CD8-positive, alpha-beta T cell (primary cell): ENCODE measurements at places on chromosomes 4 and X.

DNA sequence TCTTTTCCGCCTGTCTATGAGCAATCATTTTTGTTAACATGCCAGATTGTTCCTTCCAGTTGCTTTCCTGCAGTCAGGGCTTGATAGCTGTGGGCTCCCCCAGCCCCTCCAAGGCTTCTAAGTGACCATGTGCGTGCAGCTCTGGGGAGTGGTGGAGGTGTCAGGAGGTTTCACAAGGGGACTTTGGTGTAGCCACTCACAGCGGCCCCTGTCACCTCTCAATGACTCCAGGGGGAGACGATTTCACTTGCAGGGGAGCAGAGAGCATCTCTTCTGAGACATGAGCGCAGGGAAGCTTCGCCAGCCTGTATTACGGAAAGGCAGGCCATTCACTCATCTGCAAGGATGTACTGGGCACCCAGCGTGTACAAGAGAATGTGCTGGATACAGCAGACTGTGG, 3.1 kb upstream of the GPR78 start:
- no peak for DNase-seq

DNA sequence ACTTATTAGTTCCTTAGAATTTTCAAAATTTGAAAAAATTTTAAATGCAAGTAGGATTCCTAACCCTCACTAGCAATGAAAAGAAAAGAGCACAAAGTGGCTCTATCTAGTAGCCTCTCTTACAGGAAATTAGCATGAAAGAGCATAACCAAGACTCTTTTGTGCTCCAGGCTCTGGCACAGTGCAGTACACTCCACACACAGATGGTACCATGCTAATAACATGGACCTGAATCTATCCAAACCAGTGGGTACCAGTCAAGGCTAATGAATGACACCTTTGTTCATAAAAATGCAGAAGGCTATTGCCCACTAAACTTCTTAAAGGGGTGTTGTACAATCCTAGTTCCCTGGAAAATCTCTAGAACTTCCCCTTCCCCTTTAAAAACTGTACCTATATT, 119.0 kb downstream of the MANBA start:
- DNase-seq, result no peak

- no peak for DNase-seq
These were observed 22.3 kb downstream of the QRFPR start for GRCh38 chr4:121358473-121358872.

DNA sequence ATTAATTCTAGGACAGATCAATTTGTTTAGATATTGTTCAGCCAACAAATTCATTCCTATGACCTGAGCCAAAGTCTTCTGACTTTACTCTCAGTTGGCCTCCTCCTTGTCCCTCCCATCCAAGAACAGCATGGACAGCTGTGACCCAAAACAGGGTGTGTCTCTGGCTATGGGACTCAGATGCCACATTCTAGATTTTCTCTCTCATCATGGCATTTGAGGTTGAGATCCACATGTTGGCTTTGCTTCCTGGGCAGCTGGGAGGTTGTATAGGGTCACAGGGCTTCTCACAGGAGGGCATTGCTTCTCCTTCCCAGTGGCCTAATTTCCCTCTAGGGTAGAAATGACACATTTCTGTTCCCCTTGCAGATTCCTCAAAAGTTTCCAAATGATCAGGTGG, 22.6 kb upstream of the EGF start:
- no peak for DNase-seq

DNA sequence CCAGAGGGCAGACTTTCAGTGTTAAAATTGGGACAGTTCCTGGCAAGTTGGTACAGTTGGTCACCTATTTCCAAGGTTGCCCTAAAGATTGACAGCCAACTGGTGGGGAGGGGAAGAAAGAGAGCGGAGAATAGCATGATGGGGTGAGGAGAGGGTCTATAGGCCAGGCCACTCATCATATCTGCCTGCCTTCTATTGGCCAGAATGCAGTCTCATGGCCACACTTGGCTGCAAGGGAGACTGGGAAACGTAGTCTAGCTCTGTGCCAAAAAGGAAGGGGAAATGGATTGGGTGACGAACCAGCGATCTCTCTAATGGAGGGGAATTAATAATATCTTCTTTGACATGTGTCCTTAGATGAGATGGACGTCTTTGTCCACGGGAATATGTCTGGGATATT, 197.4 kb upstream of the ATP6AP2 start:
- no peak for DNase-seq

DNA sequence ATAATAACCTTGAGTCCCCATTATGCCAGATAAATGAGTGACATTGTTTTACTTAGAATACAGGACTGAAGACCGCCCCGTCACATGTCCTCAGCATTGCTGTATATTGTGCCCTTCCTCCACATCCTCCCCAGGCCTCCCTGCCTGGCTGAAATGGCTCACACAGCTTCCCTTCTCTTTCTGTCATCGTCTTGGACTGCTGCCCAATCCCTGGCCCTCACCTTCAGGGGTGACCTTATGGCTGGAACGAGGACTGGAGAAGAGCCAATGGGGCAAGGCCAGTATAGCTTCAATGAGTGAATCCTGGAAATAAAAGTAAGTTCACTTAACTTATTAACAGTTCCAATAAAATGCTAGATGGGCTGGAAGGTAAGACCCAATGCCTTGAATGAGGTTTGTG, 2.7 kb downstream of the KCNE5 start:
- DNase-seq, result no peak

DNA sequence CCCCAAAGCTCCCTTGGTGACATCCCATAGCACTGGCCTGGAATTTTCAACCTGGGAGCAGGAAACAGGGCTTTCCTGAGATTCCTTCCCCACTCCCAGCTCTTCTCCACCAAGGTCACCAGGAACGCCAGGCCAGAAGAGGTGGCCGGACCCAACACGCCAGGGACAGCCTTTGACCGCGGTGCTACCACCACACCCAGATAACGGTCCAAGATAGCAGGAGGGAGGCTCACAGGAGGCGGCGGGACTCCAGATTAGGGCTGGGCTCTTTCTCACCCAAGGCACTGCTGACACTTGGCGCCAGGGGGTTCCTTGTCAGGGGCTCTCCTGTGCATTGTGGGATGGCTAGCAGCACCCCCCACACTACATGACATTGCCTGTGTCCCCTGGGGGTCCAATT, 22.9 kb downstream of the ZFYVE28 start:
- no peak for DNase-seq

DNA sequence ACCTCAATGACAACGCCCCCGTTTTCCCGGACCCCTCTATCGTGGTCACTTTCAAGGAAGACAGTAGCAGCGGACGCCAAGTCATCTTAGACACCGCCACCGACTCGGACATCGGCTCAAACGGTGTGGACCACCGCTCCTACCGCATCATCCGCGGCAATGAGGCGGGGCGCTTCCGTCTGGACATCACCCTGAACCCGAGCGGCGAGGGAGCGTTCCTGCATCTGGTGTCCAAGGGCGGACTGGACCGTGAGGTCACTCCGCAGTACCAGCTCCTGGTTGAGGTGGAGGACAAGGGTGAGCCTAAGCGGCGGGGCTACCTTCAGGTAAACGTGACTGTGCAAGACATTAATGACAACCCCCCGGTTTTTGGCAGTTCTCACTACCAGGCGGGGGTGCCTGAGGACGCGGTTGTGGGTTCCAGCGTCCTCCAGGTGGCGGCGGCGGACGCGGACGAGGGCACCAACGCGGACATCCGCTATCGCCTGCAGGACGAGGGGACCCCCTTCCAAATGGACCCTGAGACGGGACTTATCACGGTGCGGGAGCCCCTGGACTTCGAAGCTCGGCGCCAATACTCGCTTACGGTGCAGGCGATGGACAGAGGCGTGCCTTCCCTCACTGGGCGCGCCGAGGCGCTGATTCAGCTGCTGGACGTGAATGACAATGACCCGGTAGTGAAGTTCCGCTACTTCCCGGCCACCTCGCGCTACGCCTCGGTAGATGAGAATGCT, 2.2 kb downstream of the FAT4 start:
- no peak for DNase-seq

GRCh38 chrX:119763836-119764387, 5.5 kb downstream of the SOWAHD start:
- no peak for DNase-seq

GRCh38 chrX:320126-320783, 1.7 kb upstream of the GTPBP6 start:
- no peak for DNase-seq

GRCh38 chr4:73707918-73708577, 32.3 kb upstream of the CXCL8 start:
- DNase-seq, result no peak

DNA sequence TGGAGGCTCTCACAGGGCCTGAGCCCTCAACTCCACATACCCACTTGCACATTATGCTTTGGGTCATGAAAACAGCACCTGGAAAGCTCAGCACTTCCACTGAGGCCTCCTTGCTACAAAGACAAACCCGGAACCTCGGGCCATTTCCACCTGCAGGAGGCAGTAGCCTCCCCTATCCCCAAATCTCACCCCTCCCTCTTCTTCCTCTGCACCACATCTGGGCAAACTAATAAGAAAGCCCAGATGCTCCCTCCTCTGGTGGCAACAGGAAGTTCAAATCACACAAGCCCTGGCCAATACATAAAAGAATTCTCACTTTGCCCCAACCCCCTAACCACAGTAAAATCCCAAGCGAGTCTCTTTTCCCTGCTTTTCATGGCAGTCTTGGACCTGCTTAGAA, 136.4 kb downstream of the MAPK10 start:
- DNase-seq, result no peak

DNA sequence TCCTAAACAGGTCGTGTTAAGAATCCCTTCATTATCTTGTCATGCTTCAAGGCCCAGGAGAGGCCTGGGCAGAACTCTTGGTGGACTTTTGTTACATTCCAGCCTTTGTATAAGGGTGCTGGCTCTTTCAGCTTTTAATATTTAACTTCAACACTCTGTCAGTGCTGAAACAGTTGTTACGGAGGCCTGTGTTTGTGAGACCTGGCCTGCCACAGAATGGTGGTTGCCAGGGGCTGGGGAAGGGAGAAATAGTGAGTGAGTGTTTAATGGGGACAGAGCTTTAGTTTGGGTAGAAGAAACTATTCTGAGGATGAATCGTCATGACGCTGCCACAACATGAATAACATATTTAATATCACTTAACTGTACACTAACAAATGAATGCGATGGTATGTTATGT, 1027.6 kb upstream of the PRKX start:
- no peak for DNase-seq

GRCh38 chrX:137667776-137668175, 101.8 kb downstream of the ZIC3 start:
- DNase-seq, result no peak

- no peak for DNase-seq
These were observed 107.0 kb upstream of the TLL1 start for GRCh38 chr4:165766018-165766417.

DNA sequence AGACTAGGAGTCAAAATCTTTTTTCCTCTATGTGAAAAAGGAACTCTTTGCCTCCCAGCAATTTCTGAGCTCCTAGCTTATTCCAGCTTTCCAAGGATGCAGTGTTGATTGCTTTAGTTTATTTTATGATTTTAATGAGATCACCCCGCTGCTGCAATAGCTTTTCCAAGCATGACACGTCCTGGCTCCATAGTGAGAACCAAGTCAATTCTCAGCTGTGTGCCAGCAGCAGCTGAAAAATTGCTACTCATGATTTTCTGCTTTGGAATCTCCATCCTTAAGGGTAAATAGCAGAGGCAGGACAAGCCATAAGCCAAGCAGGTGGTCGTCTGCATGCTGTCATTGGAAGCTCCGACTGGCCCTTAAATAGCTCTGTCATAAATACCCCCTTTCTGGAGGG, 64.5 kb downstream of the FTHL17 start:
- DNase-seq, result no peak

- DNase-seq, result no peak
These were observed 13.5 kb upstream of the ASMTL start for GRCh38 chrX:1466232-1466661.

DNA sequence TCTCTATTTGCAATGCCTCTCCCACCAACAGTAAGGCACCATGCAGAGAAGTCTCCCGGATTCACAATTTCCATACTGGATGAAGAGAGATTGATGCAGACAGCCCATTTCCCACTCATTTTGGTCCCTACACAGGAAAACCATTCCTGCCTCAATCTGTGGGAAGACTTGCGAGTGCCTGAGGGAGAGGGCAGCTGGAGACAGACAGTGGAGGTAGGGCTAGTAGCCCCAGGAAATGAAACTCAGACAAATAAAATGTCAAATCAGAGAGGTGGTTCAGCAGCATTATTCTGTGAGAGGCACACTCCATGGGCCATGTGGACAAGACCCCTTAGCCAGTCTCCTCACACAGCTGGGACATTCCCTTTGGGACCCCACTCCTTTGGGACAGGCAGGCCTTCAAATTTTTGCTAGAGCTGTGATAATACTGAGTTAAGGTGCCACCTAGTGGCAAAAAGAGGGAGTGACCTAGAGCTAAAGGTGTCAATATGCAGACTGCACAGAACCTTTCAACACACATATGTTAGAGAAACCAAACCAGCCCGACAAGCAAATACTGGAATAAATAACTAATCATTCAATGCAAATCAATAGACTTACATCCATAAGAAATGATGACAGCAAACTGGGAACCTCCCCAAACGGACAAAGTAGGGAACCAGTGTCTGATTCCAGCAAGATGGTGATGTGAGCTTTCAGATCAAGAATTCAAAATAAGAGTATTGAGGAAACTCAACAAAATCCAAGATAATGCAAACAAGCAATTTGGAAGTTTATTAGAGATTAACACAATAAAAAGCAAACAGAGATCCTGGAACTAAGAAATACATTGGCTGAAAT, 1865.3 kb upstream of the AGA start:
- DNase-seq, result no peak

GRCh38 chr4:109945056-109945455, 32.4 kb downstream of the EGF start:
- DNase-seq, result no peak

DNA sequence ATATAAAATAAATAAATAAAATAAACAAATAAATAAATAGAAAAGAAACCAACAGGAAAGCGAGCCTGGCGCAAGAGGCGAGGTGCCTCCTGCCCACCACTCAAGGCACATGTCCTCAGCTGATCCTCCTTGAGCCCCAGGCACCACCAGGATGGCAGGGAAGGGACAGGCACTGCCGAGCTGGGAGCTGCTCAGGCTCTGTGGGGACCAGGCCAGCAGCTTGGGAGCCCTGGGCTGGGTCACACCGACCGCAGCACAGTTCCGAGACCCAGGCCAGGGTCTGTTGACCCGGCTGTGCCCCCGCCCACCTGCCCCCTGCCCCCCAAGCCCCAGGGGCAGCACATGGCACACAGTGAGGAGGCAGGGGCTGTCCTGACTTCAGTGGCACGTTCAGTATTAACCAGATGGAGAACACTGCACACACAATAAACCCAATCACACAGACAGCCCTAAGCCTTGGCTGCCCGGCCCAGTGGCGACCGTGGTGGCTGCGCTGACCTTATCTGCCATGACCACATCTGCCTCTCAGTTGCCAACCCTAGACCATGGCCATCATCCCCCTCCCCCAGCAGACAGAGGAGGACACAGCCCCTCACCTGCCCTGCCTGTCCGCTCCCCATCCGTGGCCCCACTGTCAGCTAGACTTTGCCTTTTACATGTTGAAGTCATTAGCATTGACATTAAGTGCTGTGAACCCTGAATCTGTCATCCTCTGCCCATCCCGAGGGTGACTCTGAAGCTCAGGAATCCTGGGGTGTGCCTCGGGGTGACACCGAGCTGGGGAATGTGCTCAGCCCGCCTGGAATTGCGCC, 2.9 kb upstream of the TREX2 start:
- no peak for DNase-seq
